ENCODE measurements at places on chromosomes 3 and 15. TPM values are rescaled to one million over a fixed set of nuclear protein-coding genes. Genes with fewer than 3 reads are reported as not detected.

Gene DLEC1
- total RNA-seq = 4.6 TPM

DNA sequence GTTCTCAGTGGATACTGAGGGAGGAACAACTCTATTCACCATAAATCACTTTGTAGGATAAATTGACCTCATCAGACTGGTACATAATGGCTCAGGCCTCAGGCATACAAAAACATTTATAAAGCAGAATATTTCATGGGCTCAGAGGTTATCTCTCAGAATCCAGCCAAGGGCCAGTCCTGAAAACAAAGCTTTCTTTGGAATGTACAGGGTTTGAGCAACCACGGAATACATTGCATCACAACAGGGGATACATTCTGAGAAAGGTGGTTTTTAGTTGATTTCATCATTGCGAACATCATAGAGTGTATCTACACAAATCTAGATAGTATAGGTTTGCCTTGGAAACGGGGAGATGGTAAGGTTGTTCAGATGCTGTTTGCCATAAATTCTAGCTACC, 33.4 kb upstream of the CTDSPL2 start:
- no peak for DNase-seq

DNA sequence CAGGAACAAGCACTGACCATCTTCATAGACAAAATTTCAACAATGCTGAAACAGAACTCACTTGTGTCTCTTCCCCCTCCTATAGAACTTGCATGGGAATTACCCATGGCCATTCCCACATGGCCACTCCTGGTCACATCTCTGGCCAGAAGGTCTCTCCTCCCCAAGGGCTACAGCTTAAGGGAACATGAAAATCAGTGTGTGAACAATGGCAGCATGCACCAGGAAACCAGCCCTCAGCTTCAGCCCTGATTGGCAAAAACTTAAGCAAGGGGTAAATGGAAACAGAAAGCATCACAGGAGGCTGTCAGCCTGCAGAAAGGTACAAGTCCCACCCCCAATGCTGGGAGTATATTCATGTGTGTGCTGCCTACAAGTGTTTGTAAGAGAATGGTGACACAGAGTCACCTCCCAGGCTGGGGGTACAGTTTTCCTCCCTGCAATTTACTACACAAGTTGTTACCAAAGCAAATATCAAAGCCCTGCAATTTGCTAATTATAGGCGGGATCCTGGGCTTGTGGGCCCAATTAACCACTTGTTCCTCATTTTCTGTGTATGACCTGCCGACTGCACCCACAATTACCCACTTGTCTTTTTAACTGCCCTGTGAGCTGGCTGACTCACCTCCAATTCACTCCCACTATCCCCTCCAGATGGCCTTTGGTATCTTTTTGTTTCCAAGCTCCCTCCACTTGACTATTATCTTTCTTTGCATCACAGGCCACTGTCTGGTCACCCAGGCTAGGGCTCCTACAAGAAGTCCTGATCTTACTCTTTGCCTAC, 84.4 kb upstream of the HES1 start:
- no peak for DNase-seq

DNA sequence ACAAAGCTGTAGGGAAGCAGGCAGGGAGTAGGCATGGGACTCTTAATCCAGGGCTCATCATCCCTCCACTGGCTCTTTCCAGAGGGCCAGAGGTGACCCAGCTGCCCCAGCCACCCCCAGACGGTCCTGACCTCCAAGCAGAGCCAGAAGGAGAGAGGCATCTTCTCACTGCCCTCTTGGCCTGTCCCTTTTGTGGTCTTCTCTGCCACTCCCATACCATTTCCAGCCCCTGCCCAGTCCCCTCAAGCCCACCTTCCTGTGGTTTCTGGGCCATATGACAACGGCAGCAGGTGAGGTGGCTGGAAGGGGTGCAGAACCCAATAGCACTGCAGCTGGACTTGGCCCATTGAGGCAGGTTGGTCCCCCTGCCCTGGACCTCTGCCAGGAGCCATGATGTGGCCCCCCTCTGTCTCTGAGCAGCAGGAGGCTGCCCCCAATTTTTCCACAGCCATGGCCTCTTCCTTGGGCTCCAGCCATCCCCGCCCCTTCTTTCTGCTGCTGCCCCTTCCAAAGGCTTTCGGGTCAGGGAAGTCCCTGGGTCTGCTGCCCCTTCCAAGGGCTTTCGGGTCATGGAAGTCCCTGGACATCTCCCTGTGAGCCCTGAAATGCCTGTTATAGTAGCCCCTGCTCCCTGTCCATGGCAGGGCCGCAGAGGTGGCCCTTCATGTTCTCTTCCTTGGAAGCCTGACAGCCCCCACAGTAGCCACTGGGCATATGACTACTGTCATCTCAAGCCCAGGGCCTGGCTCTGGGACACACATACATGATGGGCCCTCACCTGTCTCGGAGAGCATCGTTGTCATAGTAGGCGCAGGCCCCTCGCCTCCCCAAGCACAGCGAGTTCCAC, 39.5 kb upstream of the RAB6B start:
- no peak for DNase-seq

DNA sequence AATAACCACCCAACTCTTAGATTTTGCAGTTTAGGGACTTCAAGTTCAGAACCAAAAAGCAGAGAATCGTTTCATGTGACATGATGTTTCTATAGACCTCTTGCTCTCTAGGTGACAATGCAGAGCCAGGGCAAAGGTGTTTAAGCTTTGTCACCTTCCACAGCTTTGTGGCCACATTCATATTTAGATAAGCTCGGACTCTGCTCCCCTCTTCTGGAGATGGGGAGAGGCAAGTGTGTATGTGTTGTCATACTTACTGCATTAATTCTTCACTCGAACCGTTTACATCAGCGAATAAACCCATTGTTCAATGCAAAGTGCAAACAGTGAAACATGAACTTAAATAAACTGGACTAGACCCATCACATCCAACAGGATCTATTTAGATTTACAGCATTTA, 33.2 kb downstream of the ST3GAL6 start:
- DNase-seq = no peak
